Activated CD8-positive, alpha-beta memory T cell treated with anti-CD3 and anti-CD28 coated beads, Interleukin-2, amount 10 ng/mL, durations not matched to agents 7 days and 5 days (primary cell): ENCODE measurements at places on chromosomes 16 and 17. TPM values are rescaled to one million over a fixed set of nuclear protein-coding genes. Genes with fewer than 3 reads are reported as not detected.

The KRTAP4-5 gene
- not detected for total RNA-seq

GRCh38 chr17:39894681-39895376 lies 23.6 kb downstream of the GSDMB start:
- DNase-seq: peak; percentile 22

DNA sequence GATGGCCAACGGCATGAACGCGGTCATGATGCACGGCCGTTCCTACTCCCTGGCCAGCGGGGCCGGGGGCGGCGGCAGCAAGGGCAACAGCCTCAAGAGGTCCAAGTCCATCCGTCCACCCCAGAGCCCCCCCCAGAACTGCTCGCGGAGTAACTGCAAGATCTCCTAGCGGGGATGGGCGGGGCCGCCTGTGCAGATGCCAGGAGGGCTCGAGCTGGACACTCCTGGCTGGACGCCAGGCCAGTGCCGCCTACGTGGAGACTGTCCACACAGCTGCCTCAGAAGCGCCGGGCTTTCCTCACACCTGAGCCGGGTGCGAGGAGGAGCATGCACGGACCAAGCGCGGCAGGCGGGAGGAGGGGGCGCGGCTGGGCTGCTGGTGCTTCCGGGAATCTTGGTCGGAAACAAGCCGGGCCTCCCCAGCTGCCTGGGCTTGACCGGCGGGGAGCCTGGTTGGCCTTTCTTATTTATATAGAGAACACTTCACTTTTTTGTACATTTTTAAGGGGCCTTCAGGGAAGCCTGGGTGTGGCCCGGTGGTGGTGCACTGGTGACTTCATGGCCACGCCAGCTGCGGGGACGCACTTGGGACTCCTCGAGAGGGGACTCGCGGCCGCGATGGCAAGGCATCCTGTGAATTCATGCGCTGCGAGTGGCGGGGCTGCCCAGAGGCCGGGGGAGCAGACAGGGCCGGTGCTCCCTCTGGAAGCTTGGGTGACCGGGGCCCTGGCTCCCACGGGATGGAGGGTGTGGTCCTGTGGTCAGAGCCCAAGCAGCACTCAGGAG lies 3.1 kb upstream of the WFIKKN1 start:
- no peak for DNase-seq

The KRT39 gene
- total RNA-seq: not detected

The RASD1 gene
- 2.2 TPM for total RNA-seq

DNA sequence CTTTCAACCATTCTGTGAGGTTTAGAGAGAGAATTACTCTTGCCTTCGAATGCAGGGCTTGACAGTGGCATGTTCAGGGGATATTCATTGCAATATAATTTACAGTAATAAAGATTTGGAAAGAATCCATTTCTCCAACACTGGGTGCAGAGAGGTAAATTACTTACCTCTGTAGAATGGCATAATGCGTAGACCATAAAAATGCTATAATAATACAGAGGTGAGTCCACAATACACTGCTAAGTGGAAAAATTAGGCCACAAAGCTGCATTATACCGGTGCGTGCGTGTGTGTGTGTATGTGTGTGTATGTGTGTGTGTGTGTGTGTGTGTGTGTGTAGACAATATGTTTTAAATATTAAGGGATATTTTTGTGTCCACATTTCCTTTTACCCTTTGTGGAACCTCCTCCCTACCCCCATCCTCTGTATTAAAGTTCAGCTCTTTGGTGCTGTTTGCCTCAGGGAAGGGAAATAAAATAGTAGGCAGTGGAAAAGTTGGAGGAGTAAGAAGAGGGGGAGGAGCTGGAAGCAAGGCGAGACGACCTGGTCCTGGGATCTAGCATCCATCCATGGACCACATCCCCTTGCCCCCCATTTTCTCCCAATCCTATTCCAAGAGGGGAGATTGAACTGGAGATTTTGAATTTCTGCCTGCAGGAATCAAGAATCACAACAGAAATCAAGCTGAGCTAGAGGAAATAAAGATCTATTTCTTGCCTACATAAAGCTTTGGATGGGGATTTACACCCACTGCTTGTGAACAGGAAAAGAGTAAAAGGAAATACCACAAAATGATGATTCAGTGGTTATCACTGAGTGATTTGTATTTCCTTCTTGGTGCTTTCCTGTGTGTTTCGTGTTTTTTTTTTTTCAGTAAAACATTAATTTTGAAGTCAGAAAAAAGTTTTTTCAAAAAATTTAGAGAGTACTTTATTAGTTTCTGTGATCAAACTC lies 124.8 kb downstream of the RGS9 start:
- DNase-seq: no peak

The GLIS2 gene
- total RNA-seq: 0.63 TPM

The RASL10B gene
- total RNA-seq: 0.37 TPM

DNA sequence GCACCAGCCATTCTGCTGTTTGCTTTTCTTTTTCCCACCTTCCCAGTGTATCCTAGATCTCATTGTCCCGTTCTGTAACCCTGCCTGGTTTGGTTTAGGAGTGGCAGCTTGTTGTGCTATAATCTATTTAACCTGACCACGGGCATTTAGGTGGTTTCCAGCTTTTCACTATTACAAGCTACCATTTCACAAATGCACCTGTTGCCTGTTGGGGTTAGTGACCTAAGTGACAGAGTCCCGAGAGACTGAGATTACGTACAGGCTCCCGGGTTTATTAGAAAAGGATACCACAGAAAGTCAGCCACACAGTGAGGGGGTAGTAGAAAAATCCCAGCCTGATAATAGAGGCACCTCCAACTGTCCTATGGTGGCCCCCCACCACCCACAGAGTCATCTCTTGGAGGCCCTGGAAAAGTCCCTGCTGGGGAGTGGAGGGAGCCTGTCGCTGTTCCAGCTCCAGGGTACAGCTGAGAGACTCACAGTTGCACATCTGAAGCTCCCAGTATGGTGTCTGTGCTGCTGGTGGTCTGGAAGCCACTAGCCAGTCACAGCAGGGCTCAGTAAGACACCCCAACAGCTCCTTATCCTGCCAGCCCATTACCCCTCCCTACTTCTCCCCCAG lies 21.2 kb downstream of the CLEC16A start:
- DNase-seq: peak; percentile 66
